ENCODE measurements at places on chromosomes 4 and X.

DNA sequence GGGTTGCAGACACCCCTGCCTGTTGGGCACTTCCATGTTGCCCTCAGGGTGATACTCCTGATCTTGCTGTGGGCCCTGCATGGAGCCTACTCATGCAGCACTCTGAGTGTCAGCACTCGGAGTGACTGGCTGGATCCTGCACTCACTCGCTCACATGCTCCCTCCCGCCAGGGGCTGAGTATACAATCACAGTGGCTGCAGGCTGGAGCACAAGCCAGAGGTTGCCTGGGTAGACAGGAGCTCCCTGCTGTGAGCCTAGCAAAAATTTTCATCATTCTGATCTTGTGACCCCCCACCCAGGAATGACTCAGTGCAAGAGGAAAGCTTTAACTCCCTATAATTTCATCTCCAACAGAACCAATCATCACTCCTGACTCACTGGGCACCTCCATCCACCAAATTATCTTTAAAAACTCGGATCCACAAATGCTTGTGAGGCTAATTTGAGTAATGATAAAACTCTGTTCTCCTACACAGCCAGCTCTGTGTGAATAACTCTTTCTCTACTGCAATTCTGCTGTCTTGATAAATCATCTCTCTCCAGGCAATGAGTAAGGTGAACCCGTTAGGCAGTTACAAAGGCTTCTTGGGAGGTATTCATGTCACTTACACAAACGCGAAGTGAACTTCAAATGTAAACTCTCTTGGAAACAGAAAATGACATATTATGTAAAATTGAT lies 1180.8 kb upstream of the PABPC4L start:
- no peak for DNase-seq

GRCh38 chr4:156778093-156778492 lies 193.5 kb downstream of the PDGFC start:
- DNase-seq: no peak

DNA sequence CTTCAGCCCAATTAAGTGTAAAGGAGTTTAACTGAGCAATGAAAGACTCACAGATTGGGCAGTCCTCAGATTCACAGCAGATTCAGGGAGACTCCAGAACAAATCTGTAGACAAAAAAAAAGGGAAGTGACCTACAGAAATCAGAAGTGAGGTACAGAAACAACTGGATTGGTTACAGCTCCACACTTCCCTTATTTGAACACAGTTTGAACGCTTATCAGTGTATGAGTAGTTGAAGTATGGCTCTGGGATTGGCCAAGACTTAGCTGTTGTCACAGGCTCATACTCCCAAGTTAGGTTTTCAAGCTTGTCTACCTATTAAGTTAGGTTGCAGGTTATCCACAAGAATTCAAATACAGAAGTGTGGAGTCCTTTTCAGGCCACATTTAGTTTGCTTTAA lies 112.4 kb upstream of the ELOVL6 start:
- DNase-seq: peak; percentile 37

DNA sequence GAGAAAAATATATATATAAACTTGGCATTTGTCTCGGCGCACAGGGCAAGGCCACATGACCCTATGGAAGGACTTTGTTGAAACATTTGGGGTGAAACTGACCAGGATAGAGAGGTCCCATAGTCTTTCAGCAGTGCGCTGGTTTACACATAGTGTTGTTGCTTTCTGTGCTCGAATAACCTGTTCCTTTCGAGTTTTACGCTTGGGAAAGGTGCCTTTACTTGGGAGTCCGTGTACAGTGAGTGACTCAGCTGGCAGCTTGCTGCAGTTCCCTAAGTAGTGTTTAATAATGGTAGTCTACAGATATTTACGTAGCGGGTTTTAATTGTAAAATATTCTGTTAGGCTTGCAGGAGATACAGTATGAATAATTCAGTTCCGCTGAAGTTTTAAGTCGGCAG lies 578 bp downstream of the APOOL start:
- DNase-seq: peak; percentile 1

- no peak for DNase-seq
Measured at GRCh38 chrX:63818156-63818555, 33.1 kb upstream of the ARHGEF9 start.

DNA sequence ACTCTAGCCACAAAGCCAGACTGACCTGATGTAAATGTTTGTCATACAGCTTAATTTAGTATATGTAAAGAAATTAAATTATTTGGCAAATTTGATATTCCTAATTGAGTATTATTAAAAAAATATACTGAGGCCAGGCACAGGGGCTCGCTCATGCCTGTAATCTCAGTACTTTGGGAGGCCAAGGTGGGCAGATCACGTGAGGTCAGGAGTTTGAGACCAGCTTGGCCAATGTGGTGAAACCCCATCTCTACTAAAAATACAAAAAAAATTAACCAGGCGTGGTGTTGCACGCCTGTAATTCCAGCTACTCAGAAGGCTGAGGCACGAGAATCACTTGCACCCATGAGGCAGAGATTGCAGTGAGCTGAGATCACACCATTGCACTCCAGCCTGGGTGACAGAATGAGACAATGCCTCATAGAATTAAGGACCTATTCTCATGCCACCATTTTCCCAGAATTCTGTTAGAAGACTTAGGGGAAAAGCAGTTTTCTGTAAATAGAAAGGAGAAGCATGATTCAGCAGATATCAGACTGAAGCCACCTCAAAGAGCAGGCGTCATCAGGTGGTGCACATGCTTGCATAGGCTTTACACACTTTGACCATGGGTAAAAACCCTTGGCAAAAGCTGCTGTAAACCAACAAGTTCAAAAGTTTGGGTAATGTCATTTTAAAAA lies 6.1 kb downstream of the UBQLN2 start:
- peak; percentile 6 for DNase-seq

- peak; percentile 13 for DNase-seq
Measured at GRCh38 chrX:45850775-45851433, 650.2 kb upstream of the DIPK2B start.

GRCh38 chrX:103791228-103791627 lies 14.6 kb downstream of the PLP1 start:
- DNase-seq: no peak

DNA sequence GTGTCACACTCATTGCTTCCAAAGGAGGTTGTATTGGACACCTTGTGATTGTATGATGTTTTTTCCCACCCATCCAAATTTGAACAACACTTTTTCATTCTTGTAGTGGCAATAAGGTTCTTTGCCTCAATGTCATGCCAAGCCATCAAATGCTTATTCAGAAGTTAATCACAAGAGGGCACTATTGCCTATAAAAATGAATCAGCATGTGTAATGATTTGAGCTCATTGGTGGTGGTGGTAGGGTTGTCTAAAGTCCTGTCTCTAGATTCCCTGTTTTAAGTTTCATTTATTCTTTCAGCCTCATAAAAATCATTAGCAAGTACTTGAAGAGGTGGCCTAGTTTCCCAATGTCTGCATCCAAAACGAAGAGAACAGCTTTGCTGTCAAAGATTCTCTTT lies 37.0 kb downstream of the IRS4 start:
- peak; percentile 6 for DNase-seq

DNA sequence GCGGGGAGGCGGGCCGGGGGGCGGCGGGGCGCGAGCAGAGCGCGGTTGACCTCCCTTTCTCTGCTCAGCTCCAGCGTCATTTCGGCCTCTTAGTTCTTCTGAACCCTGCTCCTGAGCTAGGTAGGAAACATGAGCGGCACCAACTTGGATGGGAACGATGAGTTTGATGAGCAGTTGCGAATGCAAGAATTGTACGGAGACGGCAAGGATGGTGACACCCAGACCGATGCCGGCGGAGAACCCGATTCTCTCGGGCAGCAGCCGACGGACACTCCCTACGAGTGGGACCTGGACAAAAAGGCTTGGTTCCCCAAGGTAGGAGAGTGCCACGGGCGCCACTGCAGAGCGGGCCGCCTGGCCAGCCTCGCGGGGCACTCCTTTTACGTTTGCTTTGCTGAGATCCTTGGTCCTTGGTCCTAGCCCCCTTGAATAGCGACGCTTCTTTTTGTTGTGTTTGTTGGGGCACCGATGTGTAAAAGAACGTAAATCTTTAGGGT lies at the start of gene HTATSF1:
HTATSF1 (plus strand) TSS at position 37 of the 497 bp plus-strand sequence; CDS start at position 130, 93 bp downstream.
- no peak for DNase-seq

DNA sequence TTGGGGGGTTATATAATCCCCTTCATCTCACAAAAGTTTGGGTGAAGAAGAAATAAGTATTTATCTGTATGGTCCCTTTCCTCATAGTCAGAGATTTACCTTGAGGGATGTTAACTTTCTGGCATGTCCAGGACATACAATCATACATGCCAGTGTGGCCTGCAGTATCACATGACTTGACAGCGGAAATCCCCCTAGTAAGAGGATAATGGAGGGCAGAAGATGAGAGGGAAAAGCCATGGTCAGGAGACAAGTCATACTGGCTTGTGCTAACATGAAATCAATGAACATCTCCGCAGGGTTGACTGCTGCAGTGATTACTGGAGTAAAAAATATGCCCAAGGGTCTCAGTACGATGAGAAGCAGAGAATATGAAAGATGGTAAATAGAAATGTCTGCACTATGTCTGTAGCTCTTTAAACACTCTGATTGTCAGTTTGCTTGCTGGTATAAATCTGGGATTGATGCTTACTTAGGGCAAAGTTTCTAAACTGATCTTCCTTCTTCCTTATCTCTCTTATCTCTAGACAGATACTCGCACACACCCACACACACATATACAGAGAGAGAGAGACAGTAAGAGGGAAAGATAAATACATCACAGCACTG lies 1385.6 kb upstream of the ADGRL3 start:
- DNase-seq: no peak

- DNase-seq: peak; percentile 74
Measured at GRCh38 chr4:86938771-86939520, 4.1 kb downstream of the AFF1 start.

GRCh38 chrX:2707334-2707760 lies 16.3 kb downstream of the CD99 start:
- DNase-seq: peak; percentile 81

DNA sequence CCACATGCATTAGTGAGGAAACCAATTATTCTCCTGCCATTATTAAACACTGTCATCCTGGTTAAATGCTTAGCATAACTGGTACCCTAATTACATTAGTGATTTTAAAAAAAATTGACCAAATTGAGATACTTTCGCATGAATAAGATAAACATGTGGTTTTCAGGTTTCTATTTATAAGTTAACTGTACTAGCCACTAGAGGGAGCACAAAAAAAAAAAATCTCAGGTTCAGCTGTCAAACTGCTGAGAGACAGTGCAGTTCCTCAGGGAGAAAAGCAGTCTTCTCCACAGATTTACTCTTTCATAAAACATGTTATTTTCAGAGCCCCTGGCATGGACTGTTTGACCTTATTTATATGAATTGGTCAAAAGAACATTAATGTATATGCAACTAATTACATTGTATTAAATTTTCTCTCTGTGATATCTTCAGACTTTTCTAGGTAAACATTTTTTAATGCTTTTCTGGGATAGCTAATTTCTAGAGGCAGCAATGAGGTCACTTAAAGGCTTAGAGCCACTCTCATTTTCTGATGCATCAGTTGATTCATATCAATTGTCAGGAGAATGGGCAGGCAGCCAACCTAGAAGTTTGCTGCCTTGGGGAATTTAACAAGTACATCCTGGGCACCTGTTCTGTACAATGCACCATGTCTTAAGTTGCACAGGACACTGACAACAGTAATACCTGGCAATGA lies 167.5 kb downstream of the CDS1 start:
- peak; percentile 66 for DNase-seq

GRCh38 chr4:62387808-62388207 lies 1187.7 kb downstream of the ADGRL3 start:
- no peak for DNase-seq

DNA sequence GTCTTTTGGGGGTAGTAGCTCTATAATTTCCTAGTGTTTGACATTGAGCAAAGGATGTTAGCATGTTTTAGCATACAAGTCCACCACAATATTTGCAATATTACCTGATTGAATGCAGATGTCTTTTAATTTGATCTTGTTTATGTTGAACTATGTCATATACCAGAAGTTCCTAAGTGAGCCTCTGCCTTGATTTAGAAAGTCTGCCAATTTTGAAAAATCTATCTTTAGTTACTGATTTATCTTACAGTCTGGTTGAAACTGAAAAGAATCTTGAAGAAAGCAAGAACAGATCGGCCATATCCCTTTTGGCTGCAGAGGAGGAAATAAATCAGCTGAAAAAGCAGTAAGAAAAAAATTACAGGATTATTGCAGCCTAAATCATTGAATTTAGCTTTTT lies 18.5 kb downstream of the SPATA18 start:
- DNase-seq: no peak

- no peak for DNase-seq
Measured at GRCh38 chr4:125280892-125281403, 33.8 kb upstream of the FAT4 start.

DNA sequence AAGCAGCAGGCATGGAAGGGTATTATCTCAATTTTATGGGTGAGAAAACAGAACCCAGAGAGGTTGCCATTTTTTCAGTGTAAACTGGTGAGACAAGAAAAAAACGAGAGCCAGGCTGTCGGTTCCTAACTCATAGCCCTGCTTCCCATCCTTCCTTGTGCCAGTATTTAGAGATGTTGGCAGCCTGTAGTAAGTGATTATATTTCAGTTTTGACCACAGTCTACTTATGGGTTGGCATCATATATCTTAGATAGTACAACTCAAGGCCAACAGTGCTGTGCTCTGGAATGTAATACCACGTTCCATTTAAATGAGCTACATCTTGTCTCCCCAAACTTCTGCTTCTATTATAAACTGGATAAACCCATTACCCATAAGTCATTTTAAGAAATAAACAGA lies 40.8 kb downstream of the XK start:
- no peak for DNase-seq

- DNase-seq: no peak
Measured at GRCh38 chr4:7841071-7841470, 98.6 kb downstream of the AFAP1 start.

DNA sequence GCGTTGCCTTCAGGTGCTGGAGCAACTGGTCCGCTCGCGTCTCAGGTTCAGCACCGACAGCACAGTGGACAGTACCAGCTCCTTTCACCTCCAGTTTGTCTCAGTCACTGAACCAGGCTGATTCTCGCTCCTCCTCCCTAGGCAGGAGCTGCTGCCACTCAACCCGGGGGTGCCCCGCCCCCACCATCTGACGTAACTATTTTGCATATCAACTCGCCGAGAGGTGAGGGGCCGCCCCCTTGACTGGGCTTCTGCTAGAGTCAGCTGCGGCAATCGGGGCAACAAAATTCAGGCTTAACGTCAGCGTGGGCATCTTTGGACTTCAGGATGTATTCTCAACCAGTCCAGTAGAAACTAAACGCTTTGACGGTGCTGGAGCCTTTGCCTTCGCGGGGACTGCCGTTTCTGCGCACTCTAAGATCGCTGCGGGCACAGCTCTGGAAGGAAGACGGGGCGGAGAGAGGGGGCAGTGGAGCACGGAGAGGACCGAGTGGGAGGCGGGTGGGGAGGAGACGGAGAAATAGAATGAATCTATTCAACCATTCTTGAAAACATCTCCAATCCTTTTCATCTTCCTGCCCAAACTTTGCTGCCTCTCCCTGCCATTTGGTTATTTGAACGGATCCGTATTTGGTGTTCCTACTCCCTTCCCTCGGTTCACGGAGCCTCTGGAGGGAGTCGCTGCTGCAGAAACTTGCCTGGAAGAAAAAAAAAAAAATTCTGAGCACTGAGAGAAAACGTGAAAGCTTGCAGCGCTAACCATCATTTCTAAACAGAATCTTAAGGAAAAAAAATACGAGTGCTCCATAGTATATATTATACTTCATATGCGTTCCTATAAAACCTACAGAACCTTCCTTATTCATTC lies at the start of gene FSTL5:
FSTL5 (minus strand) TSS at position 109 of the 868 bp plus-strand sequence. CDS start 52,604 bp downstream, outside the sequence.
- DNase-seq: peak; percentile 25

- DNase-seq: no peak
Measured at GRCh38 chrX:13195340-13195739, 124.5 kb downstream of the ATXN3L start.
